ENCODE measurements at places on chromosomes 4 and X. TPM values are rescaled to one million over a fixed set of nuclear protein-coding genes. Genes with fewer than 3 reads are reported as not detected.

The FOXR2 gene
- not detected for total RNA-seq

The MAGEA11 gene
- not detected for total RNA-seq

The MFSD8 gene
- total RNA-seq = 12.3 TPM

The FANCB gene
- 5.4 TPM for total RNA-seq

The TBC1D8B gene
- 17.2 TPM for total RNA-seq

The RASGEF1B gene
- 1.2 TPM for total RNA-seq

The PLAC1 gene
- not detected for total RNA-seq

The PRDM8 gene
- 8.8 TPM for total RNA-seq

The RNF212 gene
- 1.7 TPM for total RNA-seq

The CCNB3 gene
- 0.58 TPM for total RNA-seq

The RGN gene
- total RNA-seq = 2.8 TPM

The CSAG3 gene
- total RNA-seq = not detected

The MSX1 gene
- 0.56 TPM for total RNA-seq

The IL1RAPL1 gene
- total RNA-seq = 2.3 TPM

The TEX13D gene
- total RNA-seq = not detected

The SLC38A5 gene
- total RNA-seq = 59.6 TPM

The CLTRN gene
- under 0.01 TPM for total RNA-seq

The PIGA gene
- total RNA-seq = 11.8 TPM

The AIMP1 gene
- total RNA-seq = 40.8 TPM

The SYN1 gene
- total RNA-seq = 0.28 TPM

The ETNPPL gene
- not detected for total RNA-seq

The TMEM156 gene
- total RNA-seq = under 0.01 TPM

The NPY5R gene
- total RNA-seq = under 0.01 TPM

The RRAGB gene
- 11.3 TPM for total RNA-seq
